Stimulated activated CD8-positive, alpha-beta memory T cell treated with anti-CD3 and anti-CD28 coated beads, Interleukin-2, amount 100 ng/mL, for 48 hours (primary cell): ENCODE measurements at places on chromosomes 7 and 10.

DNA sequence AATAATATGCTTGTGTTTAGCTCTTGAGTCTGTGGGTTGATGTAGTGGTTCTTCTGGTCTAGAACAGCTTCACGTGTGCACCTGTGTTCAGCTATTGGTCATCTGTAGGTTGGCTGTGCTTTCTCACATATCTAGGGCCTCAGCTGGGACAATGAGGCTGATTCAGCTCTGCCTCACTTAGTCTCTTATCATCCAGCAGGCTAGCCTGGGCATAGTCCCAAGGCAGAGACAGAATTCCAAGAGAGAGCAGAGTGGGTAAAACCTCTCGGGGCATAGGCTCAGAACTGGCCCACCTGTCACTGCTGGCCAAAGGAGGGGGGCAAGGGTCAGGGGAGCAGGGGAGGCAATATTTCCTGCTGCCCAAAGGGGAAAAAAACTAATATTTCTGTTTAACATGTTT, 32.0 kb upstream of the MXI1 start:
- no peak for DNase-seq

- DNase-seq: peak; percentile 48
Observed at GRCh38 chr7:139620676-139621344, 97.3 kb downstream of the CLEC2L start.

GRCh38 chr10:2054728-2055127, 317.4 kb upstream of the ADARB2 start:
- no peak for DNase-seq

DNA sequence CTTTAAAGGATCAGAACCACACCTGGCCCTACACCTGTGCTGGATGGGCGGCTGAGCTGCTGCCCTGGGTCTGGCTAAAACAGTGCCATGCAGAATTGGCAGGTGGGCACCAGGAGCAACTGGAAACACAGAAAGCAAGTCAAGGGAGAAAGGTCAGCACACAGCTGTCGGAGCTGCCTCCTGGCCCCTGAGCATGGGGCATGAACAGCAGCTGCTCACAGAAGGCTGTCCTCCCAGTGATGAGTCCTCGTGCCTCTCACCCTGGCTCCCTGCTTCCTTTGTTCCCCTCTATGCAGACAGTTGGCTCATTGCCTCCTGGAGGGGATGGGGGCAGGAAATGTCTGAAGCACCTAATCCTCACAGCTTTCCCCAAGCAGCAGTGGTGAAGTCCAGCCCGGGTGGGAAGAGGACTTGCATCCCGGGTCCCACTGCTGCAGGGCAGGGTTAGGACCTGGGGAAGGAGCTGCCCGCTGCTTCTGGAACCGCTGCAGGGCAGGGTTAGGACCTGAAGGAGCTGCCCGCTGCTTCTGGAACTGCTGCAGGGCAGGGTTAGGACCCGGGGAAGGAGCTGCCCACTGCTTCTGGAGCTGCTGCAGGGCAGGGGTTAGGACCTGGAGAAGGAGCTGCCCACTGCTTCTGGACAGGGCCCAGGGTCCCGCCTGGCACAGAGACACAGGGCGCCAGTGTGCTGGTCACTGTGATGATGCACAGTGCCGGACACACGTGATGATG, 37.3 kb downstream of the VIPR2 start:
- DNase-seq: no peak

DNA sequence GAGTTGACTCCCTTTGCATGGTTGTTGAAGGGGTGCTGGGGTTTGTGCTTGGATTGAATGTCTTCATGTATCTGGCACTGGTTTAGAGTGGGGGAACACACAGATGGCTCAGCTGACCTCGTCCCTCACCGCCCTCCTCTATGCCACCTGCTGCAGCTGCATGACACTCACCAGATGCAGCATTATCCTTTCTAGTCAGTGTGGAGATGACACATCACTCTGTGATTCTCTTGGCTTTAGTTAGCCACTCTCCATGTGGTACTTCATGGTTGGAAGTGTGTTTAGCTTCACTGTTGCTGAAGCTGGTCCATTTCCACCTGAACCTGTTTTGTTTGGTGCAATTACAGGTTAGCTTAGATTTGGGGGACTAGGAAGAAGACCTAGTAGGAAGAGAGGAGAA, 56.3 kb upstream of the BMPER start:
- no peak for DNase-seq

DNA sequence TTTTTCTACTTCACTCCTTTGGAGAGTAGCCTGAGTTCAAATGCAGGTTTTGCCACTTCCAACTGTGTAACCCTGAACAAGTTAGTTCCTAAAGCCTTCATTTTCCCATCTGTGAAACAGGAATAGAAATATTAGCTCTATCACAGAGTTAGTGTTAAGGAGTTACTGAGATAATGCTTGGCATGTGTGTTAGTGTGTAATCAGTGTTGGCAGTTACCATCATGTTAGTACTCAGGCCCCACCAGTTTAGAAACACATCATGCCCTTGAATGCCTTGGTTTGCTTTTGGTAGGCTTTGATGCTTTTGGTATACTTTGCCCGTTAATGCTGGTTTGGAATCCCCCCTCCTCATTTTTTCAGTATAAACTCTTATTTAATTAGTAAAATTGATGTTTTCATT, 119.7 kb downstream of the WNT2 start:
- DNase-seq: no peak

- DNase-seq: no peak
Observed at GRCh38 chr7:16428672-16429071, 7.3 kb upstream of the CRPPA start.

DNA sequence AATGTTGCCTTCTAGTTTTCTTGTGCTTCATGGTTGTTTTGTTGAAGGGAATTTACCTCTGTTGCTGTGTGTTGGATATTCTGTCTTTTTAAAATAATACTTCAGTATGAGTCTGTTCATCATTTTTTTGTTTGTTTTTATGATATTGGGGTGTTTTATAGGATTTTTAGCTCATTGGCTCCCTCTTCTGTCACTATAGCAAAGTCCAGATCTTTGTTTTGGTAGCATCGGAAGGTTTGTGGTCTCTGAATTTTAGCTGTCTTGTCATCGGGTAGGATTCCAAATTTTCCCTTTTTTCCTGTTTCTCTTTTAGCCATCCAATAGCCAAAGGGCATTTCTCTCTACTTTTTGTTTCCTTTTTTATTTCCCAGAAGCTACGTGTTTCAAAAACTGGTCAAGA, 91.4 kb downstream of the EXOC4 start:
- DNase-seq: no peak

- DNase-seq: no peak
Observed at GRCh38 chr7:42193471-42194129, 43.4 kb downstream of the GLI3 start.

DNA sequence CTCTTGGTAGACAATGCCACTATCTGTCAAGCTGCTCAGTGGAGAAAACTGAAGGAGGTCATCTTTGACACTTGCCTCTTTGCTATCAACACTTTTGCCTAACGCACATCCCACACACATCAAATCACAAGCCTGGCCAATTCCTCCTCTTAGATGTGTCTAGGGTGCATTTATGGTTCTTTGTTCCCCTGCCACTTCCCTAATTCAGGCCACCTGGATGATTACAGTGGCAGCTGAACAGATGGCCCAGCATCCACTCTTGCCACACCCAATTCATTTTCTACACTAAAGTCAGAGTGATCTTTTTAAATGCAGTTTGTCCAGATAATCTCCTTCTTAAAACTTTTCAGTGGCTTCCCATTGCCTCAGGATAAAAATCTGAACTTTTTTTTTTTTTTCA, 58.6 kb downstream of the LAMB4 start:
- DNase-seq: no peak

DNA sequence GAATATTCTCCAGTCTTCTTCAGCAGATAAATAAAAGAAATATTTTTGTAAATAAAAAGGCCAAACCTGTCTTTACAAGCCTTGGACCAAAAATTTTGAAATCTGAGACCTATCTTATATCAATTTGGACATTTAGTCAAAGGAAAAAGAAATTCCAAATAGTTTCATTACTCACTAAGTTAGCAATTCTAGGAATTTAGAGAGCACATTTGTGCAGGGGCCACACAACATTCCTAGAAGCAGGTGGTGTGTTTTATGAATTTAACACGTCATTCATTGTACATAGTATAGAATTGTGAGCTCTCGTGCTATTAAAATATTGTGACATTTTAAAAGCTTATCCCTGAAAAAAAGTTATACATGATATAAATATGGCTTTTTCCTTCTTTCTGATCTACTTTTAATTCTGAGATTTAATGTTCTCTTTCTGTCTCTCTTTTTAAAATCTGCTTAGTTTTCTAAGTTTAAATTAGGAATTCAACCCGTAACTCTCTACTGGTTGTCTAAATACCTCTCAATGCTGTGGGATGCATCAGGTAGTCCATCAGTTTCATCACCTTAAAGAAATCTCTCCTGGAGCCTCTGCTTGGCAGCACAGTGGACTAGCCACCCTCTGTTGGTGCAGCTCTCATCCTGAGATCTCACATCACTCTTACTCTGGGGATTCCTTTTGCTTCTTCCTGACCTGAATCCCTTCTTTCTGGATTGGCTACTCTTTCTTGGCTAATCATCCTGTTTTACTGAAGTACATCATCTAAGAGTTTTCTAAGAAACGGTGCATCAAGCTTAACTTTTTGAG, 124.5 kb downstream of the SEMA3E start:
- DNase-seq: no peak

DNA sequence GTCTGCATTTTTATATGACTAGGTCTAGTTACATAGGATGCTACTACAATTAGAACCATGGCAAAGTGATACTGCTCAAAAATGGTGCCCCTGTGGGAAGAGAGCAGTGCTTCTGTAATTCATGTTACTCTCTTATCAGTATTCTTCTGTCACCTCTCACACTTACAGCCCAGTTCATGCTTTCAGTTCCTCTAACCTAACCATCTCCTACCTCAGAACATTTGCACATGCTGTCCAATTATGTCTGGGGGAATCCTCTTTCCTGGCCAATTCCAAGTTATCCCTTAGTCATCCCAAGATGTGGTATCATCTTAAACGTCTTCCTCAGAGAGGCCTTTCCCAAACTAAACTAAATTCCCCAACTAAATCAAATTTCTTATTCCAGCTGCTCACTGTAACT, 190.2 kb downstream of the RELN start:
- no peak for DNase-seq

GRCh38 chr7:99123571-99124033, 20.3 kb downstream of the SMURF1 start:
- DNase-seq: no peak

DNA sequence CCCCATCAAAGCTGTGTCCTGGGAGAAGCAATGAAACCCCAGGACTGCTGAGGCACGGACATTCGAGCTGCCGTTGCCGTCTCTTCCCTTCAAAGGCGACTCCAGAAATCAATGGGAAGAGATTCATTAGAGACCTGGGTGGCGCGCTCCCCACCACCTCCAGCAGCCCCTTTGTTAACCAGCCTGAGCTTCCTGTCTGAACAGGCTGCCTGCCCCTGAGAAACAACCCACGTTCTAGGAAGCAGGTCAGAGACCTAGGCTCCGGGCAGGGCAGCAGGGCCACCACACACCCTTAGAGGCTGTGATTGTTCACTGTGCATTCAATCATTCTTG, 110.9 kb upstream of the PPIF start:
- no peak for DNase-seq

GRCh38 chr10:13971601-13972475, 358.9 kb downstream of the FRMD4A start:
- DNase-seq: no peak

DNA sequence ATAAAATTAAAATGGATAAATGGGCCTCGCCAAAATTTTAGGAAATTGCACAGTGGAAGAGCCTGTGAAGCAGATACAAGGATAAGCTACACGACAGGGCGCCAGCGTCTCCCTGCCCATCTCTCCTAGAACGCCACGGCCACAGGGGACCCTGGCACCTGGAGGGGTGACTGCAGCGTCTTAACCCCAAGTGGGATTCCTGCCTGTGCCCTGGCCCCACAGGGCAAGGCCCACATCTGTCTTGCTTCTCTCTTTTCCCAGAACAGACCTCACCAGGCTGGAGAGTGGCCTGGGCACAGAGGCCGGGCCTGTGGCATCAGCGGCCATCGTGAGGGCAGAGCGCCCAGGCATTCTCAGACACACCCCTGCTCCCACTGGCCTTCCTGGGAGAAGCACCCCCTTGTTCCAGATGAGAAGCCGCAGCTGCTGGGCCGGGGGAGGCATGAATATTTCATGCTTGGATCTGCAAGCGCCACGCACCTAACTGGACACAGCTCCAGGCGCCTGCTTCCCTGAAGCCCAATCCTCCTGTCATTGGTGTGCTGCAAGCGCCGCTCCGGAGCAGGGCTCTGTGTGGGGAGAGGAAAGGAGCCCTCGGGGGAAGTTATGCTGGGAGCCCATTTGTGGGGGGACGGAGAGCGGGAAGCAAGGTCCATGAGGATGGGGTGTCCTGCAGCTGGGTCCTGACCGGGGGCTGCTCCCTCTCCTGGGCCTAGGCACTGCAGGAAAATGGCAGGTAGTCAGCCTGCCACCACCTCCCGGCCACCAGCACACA, 153.5 kb downstream of the ELFN1 start:
- no peak for DNase-seq

DNA sequence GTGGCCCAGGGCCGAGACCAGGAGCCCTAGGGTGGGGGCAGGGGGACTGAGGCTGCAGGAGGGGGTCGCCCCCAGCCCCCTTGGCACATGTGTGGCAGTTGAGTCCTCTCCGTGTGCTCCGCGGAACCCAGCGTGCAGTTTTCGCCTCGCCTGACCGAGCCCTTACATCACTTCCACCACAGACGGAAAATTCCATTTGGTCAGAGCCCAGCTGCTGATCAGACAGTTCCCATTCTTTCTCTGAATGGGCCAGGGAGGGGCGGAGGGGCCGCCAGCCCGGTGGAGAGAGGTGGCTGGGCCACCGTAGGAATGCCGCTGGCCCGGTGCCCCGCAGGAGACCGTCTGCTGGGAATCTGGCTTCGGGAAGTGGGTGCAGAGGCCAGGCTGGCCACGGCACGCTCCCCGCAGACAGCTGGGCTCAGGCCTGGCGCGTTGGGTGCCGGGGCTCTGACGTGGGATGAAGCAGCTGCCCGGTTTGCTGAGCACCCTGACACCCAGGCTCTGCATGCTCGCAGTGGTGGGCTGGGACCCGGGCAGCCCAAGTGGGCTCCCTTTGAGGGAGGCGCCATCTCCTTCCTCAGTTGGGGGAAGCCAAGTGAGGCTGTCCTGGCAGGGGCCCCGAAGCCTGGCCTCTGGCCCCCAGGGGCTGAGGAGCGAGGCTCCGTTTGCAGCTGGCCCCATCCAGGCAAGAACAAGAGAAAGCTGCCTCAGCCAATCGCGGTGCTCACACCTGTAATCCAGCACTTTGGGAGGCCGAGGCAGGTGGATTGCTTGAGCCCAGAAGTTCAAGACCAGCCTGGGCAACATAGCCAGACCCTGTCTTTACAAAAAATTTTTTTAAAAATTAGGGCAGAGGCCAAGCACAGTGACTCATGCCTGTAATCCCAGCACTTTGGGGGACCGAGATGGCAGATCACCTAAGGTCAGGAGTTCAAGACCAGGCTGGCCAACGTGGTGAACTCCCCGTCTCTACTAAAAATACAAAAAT, 9.9 kb downstream of the TTYH3 start:
- DNase-seq: no peak

GRCh38 chr10:9833942-9834341, 1183.7 kb upstream of the CELF2 start:
- no peak for DNase-seq
